Fibroblast of skin of right quadriceps (primary cell): ENCODE measurements at places on chromosomes 1 and 21.

GRCh38 chr1:36787312-36787913 lies 246.9 kb downstream of the GRIK3 start:
- DNase-seq = no peak

DNA sequence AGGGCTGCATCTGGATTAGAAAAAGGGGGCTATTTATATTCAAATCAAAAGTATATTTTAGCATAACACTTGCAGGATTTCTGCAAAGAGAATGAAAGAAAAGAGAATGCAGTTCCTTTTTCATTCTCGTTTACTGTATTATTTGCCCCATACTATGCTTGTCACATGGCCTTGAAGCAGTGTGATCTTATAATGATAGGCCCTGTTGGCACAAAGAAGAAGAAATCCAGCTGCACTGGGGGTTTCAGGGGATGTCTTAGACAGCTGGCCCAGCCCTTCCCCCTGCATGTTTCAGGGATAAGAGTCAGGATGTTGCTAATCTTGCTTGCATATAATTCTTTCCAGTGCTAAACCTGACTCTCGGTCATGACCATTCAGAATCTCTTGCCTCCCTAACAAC lies 369.5 kb downstream of the SEC16B start:
- no peak for DNase-seq

- no peak for DNase-seq
Measured at GRCh38 chr1:91427741-91428140, 23.1 kb upstream of the HFM1 start.

DNA sequence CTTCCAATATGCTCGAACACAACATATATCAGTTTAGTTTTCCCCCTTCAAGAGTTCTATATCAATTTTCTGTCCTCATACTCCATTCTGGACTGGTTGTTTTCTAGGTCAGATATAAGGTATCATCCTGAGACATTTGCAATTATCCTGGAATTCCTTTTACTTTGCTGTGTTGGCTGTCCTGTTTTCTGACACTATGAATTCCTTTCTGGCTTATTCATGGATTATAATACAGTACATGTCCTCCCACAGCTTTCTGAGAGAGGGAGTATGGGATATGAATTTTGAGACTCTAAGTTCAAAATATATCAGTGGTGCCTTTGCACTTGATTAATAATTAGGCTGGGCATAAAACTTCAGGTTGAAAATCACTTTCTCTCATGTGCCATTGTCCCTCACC lies 11.9 kb downstream of the PHTF1 start:
- peak; percentile 58 for DNase-seq

DNA sequence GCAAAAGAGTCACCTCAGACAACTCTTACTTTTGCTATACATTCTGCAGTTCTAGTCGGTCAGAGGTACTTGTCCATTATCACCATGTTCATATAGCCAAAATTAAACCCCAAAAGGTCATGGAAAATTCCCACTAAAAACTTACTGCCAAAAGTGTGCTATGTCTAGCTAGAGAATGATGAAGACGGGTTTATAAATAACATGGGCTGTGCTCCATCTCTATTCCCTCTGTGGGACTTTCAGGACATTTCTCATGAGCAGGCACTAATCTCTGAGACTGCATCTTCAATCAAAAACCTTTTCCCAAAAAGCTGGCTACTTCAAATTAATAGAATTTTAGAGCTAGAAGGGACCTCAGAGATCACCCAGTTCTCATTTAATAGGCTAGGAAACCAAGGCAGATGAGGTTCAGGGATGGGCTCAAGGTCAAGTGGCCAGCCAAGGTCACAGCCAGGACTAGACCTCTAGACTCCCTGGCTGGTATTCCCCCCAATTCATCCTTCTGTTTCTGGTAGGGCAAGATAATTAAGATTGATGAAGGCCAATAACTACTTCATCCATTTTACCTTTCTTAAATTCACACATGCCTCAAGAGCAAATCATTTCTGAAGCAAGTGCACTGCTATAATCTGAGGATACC lies 21.0 kb upstream of the MOB3C start:
- no peak for DNase-seq

DNA sequence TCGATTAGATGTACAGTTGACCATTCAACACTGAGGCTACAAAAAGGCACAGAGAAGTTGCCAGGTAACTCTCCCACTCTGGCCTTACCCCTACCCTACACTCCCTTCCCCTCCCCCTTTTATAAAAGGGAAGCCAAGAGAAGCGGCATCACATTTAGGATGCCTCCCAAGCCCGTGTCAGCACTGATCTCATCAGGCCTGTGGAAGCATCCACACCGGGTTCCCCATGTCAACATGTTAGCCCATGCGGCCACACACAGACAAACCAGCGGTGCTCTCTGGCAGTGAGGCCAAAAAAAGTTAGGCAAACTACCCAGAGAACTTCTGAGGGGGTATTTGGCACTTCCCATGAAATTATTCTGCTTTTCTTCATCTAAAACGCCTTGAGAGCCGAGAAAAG lies 29.9 kb downstream of the BCAR3 start:
- DNase-seq = no peak

DNA sequence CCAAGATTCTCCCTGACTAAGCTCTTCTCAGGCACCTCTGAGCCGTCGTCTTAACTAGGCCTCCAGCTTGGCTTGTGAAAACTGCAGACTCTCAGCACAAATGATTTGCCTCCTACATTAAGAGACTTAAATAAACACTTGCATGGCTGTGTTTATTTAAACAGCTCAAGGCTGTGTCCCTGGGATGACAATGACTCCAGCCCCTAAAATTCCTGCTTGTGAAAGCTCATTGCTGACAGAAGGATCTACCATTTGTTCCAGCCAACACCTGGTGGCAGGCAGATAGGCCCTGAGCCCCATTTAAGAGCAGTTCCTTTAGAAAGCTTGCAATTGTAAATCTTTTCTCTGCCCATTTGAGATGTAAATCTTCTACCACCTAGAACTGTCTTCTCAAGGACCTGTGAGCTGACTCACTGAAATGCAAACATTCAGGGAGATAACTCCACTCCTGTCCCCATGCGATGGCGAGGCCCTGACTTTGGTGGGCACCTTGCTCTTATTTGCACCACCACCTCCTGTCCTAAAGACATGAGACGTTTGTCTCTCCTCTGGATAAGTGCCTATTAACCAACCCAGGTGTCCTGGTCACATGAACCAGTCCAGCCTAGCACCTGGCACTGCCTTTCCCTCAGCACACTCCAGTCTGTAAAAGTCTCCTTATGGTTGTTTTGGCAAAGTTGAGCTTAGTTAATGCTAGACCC lies 15.1 kb upstream of the PCP4 start:
- no peak for DNase-seq

DNA sequence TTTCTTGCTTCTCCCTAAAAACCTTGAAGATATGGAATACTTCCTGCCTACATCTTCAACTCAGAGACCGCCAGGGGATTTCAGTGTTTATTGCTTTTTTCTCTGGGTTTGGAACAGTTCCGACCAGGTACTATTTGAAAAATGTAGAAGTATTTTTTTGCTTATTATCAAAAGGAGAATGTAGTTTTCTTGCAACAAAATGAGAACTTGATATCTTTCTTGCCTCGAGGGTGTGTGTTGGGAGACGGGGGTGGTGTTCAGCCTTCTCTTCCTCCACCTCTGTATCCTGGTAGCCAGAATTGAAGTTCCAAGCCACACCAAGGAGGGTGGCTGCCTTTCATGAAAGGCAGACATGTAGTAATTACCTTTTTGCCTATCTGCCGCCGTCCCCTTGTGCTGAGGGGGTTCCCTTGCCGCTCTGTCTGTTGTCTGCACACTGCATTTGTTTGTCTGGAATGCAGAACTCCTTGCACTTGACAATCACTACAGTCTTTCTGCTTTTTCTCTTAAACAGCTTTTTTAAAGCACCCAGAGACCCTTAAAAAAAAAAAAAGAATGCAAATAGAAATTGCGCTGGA lies 212.1 kb downstream of the PBX1 start:
- DNase-seq = peak; percentile 61

- no peak for DNase-seq
Measured at GRCh38 chr1:203629016-203629506, 2.4 kb downstream of the ATP2B4 start.

- no peak for DNase-seq
Measured at GRCh38 chr1:87134061-87134460, 194.6 kb upstream of the LMO4 start.

DNA sequence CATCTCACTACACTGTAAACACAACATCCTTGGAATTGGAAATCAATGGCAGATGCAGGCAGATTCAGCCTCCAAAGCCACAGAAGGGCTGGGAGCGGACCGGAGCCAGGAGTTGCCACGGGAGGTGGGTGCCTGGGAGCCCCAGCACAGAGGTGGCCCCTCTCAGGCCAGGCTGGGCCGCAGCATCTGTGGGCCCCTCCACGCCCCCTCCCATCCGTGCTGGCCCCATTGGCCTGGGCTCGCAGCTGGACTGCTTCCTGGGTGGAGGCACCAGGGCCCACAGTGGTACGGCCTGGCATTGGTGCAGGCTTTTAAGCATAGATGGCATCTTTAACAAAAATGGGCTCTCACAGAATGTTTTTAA lies 64.2 kb downstream of the SLX9 start:
- no peak for DNase-seq

DNA sequence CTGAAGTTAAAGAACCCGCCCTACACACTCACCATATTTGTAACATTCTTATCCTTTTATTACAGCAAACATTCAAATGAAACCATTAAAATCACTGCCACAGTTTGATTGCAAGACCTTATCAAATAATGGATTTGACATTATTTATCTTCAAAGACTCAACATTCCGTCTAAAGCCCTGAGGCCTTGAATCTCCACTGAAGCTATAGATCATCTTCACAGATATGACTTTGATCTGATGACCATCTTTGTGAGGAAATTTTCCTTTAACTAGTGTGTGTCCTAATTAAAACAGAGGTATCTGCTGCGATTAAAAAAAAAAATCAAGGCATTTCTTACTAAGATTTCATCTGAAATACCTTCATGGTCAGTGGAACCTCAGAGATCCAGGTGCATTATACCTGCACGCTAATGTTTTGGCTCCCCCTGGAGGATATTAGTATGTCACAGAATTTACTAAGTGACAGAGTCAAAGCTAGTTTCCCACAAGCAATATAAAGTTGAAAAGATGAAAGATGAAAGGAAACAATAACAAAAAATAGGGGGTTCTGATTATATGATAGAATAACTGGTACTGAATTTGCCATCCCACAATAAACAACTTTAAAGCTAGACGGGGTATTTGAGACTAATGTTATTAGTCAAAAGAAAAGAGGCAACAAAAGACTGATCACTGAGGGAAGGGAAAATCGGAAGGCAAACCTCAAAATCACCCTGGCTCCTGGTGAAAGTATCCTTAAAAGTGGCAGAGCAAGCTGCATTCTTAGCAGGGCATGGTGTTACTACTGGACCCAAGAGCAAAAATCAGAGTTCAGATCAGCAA lies 923.4 kb downstream of the NCAM2 start:
- DNase-seq = peak; percentile 19

GRCh38 chr21:36803051-36803645 lies 104.2 kb downstream of the SIM2 start:
- DNase-seq = no peak

- no peak for DNase-seq
Measured at GRCh38 chr1:116325922-116326321, 47.1 kb upstream of the ATP1A1 start.

- peak; percentile 65 for DNase-seq
Measured at GRCh38 chr1:223711173-223711572, 1.2 kb upstream of the CAPN2 start.

DNA sequence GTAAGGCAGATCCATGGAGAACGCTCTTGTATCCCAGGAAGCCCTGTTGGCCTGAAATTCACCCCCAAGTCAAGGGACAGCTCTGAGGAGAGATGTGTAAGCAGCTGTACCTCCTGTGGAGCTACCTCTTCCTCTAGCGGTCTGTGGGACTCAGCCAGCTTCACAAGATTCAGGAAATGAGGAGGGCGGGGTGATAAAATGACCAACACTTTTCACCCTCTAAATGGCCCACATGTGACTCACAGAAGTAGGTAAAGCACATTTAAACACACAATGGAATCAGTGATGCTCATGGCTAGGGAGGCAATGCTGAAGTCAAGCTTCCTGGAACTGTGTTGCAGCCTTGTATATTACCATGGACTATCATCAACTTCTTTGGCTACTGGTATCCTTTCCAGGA lies at the start of gene SH2D1B:
Gene SH2D1B, minus strand, starts transcription at position 135 of the 400 bp plus-strand sequence. Its CDS starts 120 bp downstream, at position 15.
- no peak for DNase-seq

DNA sequence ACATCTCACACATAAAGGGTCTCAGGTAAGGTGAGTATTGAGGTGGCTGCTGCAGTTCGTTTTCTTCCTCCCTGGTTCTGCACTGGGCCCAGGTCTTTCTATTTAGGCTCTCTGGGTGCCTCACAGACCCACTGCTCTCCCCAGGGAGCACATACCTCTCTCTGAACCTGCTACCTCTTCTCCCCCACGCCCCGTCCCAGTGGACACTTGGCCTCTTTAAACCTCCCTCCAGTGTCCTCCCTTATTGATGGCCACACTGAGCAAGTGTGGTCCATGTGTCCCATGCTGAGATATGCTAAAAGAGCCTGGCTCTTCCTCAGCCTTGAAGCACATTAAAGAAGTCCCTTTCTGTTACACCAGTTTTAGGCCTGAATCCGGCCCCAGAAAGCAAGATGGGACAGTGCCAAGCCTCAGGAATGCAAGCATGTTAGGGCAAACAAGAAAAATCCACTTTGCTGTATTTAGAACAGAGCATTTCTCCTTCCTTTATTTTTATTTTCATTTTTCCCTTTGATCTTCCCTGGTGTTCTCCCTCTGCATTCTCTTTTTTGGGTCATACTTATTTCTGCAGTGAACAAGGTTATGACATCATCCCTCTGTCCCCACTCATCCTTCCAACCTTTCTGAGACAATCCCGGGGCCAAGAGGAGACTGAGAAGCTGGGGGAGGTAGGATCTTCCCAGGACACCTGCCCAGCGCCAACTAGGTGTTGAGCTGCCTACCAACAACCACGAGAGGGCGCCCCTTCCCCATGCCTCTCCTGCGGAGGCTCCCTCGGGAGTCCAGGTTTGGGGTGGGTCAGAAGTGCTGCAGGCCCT lies 5.0 kb upstream of the CHI3L2 start:
- DNase-seq = peak; percentile 30

DNA sequence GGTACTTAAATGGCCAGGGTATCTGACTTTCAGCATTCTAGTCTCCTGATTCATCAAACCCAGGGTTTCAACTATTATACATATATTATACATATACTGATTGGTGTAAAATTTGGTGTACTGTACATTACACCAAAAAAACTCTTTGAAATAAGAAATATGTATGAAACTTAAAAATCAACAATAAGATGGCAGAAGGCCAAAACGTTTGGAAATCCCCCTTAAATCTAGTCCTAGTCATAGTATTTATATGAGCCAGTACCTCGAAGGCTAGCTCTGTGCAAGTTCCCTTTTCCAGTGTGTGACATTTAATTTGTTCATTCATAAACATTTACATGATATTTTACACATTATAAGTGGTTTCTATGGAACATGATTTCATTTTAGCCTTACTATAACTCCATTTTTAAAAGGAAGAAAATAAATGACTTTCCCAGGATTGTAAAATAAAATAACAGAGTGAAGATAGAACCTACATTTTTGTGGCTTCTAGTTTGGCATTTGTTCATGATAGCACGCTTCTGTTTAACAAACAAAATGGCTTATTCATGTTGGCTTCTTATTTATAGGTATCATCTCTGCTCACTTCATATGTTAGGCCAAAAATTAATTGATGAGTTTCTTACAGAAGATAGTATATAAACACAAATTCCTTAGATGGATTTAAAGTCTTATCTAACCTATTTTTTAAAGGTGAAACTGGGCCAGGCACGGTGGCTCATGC lies 18.8 kb upstream of the ZNF281 start:
- peak; percentile 80 for DNase-seq

- no peak for DNase-seq
Measured at GRCh38 chr1:201561195-201561564, 22.3 kb downstream of the NAV1 start.
